ENCODE measurements at places on chromosomes 6 and 20. TPM values are rescaled to one million over a fixed set of nuclear protein-coding genes. Genes with fewer than 3 reads are reported as not detected.

GRCh38 chr20:11556410-11556809, 361.3 kb upstream of the BTBD3 start:
- no peaks in the 10 kb centered on the region for H3K27me3 ChIP-seq
- H3K36me3 ChIP-seq = no peaks in the 10 kb centered on the region
- H3K27ac ChIP-seq = no peak overlapping the region
- no peaks in the 10 kb centered on the region for H3K4me1 ChIP-seq
- no peak for DNase-seq
- H3K4me3 ChIP-seq = no peak overlapping the region

DNA sequence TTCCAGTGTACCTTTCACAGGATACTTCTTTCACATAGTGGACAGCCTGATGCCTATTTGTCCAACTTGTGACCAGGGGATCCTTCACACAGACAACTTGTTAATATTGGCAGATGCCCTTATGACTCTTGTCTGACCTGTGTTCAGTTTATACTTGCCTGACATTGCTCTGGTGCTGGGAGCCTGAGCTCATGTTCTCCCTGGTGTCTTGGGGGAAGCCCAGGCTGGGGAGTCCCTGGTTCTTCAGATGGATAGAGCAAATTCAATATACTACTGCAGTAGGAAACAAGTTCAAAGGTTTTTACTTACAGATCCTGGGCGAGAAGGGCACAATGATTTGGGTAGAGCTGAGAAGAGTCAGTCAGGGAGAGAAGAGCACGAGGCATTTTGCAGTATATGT, 76.1 kb downstream of the NKAIN2 start:
- H3K27me3 ChIP-seq = no peaks in the 10 kb centered on the region
- DNase-seq = no peak
- H3K36me3 ChIP-seq = no peaks in the 10 kb centered on the region
- no peak overlapping the region for H3K27ac ChIP-seq
- H3K4me1 ChIP-seq = peaks cover 4% of the 10 kb centered on the region

Gene SNX21
- total RNA-seq = 10.2 TPM

DNA sequence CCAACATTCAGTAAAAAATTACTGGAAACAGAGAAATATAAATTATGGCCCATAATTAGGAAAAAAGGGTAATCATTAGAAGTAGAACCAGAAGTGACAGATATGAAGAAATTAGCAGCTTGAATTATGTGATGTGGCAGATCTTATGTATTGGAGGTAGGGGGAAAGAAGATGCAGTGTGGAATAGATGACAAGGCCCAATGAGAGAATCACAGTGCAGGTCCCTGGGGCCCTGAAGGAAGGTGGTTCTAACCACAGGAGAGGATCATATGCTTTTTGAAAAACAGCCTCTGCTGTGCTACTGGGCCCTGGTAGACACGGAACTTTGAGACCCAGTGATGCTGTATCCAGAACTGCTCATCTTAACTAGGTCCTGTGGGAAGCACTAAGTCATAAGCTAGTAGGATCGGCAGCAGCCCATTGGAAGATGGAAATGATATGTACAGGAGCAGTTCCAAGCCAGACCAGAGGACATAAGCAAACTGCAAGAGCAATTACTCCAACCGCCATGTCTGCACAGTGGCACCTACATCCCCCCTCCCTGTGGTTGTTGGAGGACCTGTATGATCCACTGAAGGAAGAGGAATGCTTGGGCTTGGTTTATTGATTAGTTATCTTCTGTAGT, 14.2 kb downstream of the HEBP2 start:
- H3K4me1 ChIP-seq = no peaks in the 10 kb centered on the region
- no peak for DNase-seq
- H3K27ac ChIP-seq = no peak overlapping the region

Gene GPR6
- not detected for total RNA-seq

GRCh38 chr6:34798057-34798456, 6.2 kb downstream of the BLTP3A start:
- H3K27me3 ChIP-seq = peaks cover 2% of the 10 kb centered on the region
- no peak overlapping the region for H3K27ac ChIP-seq
- no peaks in the 10 kb centered on the region for H3K36me3 ChIP-seq

Gene DCBLD1
- 25.1 TPM for total RNA-seq

DNA sequence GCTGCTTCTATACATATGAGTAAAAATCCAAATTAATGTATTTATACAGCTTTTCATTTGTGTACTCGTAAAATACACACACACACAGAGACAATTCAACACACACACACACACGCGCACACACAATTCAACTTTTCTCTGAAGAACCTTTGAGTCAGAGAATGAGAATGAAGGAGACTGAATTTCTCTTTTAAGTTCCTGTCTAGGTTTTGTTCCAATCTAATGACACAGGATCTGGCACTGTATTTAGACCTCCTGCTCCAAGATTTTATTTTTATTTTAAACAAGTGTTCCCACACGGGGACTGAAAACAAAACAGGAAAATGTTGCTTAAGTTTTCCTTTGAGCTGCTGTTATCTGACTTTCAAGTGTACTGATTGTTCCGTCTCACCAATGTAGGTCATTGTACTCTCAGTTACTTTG, 250.8 kb downstream of the LAMA2 start:
- no peaks in the 10 kb centered on the region for H3K4me1 ChIP-seq
- H3K27me3 ChIP-seq = no peaks in the 10 kb centered on the region
- no peak for DNase-seq
- no peak overlapping the region for H3K4me3 ChIP-seq
- H3K27ac ChIP-seq = no peak overlapping the region
- H3K36me3 ChIP-seq = no peaks in the 10 kb centered on the region

DNA sequence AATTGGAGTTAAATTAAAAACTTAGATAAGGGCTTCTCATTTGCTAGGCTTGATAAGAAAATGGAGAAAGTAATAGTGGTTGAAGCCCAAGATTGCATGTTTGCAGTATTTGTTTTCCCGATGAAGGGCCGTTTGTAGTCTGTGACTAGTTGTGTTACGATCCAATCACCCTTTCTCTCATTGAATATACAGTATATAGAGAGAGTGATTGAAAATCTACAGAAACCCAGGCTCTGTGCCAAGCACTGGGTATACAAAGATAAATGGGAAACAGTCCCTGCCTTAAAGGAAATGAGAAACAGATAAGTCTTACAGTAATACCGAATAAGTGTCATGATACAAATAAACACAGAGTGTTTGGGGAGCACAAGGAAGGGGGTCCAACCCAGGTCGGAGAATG, 55.2 kb upstream of the CDKAL1 start:
- H3K27ac ChIP-seq = no peak overlapping the region
- DNase-seq = no peak
- peaks cover 1% of the 10 kb centered on the region for H3K27me3 ChIP-seq
- H3K4me3 ChIP-seq = no peak overlapping the region
- H3K4me1 ChIP-seq = no peaks in the 10 kb centered on the region
- no peaks in the 10 kb centered on the region for H3K36me3 ChIP-seq

DNA sequence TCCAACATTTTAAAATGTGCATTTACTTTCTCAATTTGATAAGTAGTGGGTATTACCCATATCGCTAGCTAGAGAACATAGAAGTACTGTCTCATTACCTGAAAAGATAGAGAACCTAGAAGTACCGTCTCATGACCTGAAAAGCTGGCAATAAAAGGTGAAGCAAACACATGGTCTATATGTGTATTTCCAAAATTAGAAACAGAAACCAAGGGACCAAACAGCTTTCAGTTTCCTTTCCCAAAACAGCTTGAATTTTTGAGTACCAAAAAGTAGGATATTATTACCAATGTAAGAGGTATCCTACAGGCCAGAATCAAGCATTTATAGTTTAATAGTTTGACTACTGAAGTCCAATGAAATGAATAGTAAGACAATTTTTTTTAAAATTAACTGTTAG, 77.2 kb downstream of the KIF13A start:
- H3K4me3 ChIP-seq = no peak overlapping the region
- no peak for DNase-seq
- H3K4me1 ChIP-seq = peaks cover 25% of the 10 kb centered on the region

DNA sequence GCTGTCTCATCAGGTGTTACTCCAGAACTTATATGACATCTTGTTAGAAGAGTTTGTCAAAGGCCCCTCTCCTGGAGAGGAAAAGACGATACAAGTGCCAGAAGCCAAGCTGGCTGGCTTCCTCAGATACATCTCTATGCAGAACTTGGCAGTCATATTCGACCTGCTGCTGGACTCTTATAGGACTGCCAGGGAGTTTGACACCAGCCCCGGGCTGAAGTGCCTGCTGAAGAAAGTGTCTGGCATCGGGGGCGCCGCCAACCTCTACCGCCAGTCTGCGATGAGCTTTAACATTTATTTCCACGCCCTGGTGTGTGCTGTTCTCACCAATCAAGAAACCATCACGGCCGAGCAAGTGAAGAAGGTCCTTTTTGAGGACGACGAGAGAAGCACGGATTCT, 43.7 kb upstream of the SMIM28 start:
- H3K27me3 ChIP-seq = no peaks in the 10 kb centered on the region
- no peaks in the 10 kb centered on the region for H3K4me1 ChIP-seq
- H3K4me3 ChIP-seq = no peak overlapping the region
- H3K27ac ChIP-seq = no peak overlapping the region
- peaks cover 4% of the 10 kb centered on the region for H3K36me3 ChIP-seq

DNA sequence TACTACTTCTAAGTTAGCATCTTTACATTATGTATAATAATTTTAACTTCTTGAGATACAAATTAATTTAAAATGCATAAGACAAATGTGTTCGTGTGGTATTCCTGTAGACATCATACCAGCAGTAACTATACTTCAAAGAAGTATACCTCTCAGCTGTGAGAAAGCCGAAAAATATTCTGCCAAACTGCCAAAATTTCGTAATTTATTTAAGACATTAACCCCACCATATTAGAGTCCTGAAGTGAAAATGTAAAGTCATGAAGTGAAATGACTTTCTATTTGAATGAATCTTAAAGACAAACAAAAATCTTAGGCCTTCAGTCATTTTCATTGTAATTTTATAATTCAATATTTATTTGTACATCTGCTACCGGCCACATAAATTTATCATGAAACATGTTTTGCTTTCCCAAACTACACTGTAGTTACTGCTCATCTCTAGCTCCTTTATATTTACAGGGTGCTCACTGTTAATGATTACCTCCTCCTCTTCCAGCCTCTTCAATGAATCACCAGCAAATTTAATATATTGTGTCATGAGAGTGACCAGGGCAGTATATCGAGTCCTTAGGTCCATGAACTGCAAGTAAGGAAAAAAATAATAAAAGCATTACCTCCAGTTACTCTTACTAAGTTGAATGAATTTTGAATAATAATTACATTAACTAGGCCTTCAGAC, 18.5 kb downstream of the DST start:
- H3K4me1 ChIP-seq = no peaks in the 10 kb centered on the region
- no peak overlapping the region for H3K27ac ChIP-seq
- H3K27me3 ChIP-seq = no peaks in the 10 kb centered on the region
- H3K4me3 ChIP-seq = no peak overlapping the region
- no peaks in the 10 kb centered on the region for H3K36me3 ChIP-seq

DNA sequence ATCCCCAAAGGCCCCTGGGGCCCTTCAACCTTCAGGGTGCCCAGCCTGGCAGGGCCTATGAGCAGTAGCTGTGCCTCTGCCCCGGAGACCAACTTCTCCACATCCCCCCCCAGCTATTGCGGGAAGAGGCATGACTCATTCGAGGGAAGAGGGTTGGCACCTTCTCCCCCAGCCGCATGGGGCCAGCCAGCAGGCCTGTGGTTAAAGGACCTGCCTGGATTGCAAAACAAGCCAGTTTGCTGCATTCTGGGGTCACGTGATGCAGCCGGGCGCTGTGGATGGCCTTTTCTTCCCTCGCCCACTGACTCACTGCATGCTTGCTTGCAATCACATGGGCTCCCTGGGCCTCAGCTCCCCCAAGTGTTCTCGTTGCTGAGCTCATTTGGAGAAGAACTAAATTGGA, 182.5 kb downstream of the MAFB start:
- no peaks in the 10 kb centered on the region for H3K36me3 ChIP-seq
- no peak for DNase-seq
- H3K27ac ChIP-seq = no peak overlapping the region
- H3K27me3 ChIP-seq = peaks cover 2% of the 10 kb centered on the region
- H3K4me3 ChIP-seq = no peak overlapping the region

- DNase-seq = no peak
- peaks cover 2% of the 10 kb centered on the region for H3K4me1 ChIP-seq
- peaks cover 8% of the 10 kb centered on the region for H3K27me3 ChIP-seq
- no peak overlapping the region for H3K27ac ChIP-seq
- H3K36me3 ChIP-seq = no peaks in the 10 kb centered on the region
These were observed 5.4 kb upstream of the RAB44 start for GRCh38 chr6:36692220-36692619.

Gene C20orf144
- total RNA-seq = not detected

Gene FNDC11
- 9.3 TPM for total RNA-seq

Gene TRIM40
- total RNA-seq = not detected

DNA sequence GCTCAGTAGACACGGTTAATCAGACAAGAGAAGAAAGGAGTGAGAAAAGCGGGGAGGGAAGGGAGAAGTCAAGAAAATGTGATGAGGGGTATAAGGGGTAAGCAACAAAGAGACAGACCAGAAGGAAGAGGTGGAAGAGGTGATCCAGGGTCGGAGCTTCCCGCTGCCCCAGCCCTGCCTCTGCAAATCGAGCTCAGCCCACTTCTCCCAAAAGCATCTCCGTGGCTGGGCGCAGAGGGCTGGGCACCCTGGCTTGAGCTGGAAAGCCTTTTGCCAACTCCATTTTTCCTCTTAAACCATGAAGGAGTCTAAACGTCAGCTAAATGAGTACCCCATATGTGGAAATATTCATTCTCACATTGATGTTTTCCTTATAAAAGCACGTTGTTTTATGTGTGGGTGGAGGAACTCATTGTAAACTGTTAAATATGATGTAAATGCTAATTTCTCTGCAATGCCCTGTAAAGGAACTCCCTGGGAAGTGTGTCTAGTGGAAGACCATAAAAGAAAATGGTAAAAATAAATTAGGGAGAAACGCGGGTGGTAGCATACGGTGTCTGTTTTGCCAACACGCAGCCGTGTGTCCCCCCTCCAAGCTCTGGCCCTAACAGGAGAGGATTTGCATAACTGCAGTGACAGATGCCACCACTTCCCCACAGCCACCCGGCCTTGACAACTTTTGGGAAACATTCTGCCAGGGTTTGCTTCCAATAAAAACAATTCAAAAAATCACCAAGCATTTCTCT, 55.2 kb upstream of the MAFB start:
- H3K4me1 ChIP-seq = peaks cover 29% of the 10 kb centered on the region
- H3K4me3 ChIP-seq = no peak overlapping the region
- H3K36me3 ChIP-seq = no peaks in the 10 kb centered on the region
- peak; percentile 37 for DNase-seq

- DNase-seq = no peak
- H3K27ac ChIP-seq = no peak overlapping the region
- H3K36me3 ChIP-seq = no peaks in the 10 kb centered on the region
- no peak overlapping the region for H3K4me3 ChIP-seq
- no peaks in the 10 kb centered on the region for H3K27me3 ChIP-seq
- H3K4me1 ChIP-seq = no peaks in the 10 kb centered on the region
These were observed 242.4 kb downstream of the ALDH8A1 start for GRCh38 chr6:134707342-134708031.

DNA sequence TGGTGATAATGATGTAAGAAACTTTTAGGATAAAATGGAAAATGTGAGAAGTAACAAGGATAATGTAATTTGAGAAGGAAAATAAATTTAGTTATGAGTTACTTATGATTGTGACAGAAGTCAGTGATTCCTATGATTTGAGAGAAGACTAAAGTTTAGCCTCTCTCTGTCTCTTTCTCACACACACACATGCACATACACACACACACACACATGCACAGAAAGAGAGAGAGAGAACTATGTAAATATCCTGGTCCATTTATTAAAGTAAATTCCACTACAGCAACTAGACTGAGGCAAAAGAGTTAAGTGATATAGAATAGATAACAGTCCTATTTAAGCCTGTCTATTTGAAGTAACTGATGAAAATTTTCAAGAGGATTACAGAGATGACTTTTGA, 375.2 kb downstream of the CD109 start:
- no peak overlapping the region for H3K27ac ChIP-seq
- no peak for DNase-seq
- H3K4me1 ChIP-seq = no peaks in the 10 kb centered on the region
- H3K27me3 ChIP-seq = no peaks in the 10 kb centered on the region
- H3K4me3 ChIP-seq = no peak overlapping the region
